ENCODE measurements at places on chromosomes 5 and 9. TPM values are rescaled to one million over a fixed set of nuclear protein-coding genes. Genes with fewer than 3 reads are reported as not detected.

Gene GTF2H2
- 44.3 TPM for total RNA-seq

Gene SLIT3
- 25.1 TPM for total RNA-seq

Gene BTNL3
- total RNA-seq, result not detected

Gene EQTN
- not detected for total RNA-seq

Gene GRXCR2
- not detected for total RNA-seq

Gene FOXI1
- not detected for total RNA-seq

Gene OR1J2
- total RNA-seq, result not detected

Gene CDO1
- 1.8 TPM for total RNA-seq

Gene PCSK5
- 15.2 TPM for total RNA-seq

Gene ZNF354C
- 5.4 TPM for total RNA-seq

Gene GABRG2
- total RNA-seq, result not detected

Gene REEP2
- 26.5 TPM for total RNA-seq

Gene BASP1
- total RNA-seq, result 76.6 TPM

Gene EDIL3
- total RNA-seq, result 0.37 TPM

Gene SLC28A3
- total RNA-seq, result under 0.01 TPM

Gene CFAP90
- not detected for total RNA-seq

Gene ARID3C
- total RNA-seq, result 0.17 TPM

Gene PCDHGB5
- total RNA-seq, result 10.5 TPM

Gene NR5A1
- not detected for total RNA-seq

Gene CMYA5
- 9.2 TPM for total RNA-seq

Data from mammary epithelial cell (primary cell).